ENCODE measurements at places on chromosomes 6 and 20.

- DNase-seq: no peak
Measured at GRCh38 chr20:24915440-24915839, 33.6 kb upstream of the CST7 start.

DNA sequence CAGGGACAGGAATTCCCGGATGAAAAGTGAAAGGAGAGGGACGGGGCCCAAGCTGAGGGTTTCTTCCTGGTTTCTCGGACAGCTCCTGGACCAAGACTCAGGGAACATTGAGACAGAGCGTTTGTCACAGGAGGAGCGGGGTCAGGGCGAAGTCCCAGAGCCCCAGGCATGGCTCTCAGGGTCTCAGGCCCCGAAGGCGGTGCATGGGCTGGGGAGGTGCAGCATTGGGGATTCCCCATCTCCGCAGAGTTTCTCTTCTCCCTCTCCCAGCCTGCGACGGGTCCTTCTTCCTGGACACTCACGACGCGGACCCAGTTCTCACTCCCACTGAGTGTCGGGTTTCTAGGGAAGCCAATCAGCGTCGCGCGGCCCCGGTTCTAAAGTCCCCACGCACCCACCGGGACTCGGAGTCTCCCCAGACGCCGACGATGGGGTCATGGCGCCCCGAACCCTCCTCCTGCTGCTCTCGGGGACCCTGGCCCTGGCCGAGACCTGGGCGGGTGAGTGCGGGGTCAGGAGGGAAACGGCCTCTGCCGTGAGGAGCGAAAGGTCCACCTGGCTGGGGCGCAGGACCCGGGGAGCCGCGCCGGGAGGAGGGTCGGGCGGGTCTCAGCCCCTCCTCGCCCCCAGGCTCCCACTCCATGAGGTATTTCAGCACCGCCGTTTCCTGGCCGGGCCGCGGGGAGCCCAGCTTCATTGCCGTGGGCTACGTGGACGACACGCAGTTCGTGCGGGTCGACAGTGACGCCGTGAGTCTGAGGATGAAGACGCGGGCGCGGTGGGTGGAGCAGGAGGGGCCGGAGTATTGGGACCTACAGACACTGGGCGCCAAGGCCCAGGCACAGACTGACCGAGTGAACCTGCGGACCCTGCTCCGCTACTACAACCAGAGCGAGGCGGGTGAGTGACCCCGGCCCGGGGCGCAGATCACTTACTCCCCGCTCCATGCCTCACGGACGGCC lies 54.6 kb upstream of the POLR1H start:
- no peak for DNase-seq

DNA sequence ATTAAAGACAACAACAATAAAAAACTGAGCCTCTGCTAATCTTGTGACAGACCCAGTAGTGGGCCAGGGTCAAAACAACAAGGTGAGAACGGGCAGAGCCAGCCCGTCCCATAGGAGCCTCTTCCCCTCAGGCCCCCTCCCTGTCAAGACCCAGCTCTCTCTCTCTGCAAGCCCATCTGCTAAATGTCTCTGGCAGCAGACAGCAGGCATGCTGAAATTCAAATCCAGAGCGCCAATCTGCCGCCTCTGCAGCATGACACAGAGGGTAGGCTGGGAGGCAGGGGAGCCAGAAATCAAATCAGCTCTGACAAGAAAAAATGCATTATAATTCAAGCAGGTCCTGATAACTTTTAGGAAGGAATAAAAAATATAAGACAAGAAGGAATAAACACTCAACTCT lies 26.3 kb downstream of the METTL24 start:
- no peak for DNase-seq

GRCh38 chr20:22499515-22500166 lies 84.7 kb downstream of the FOXA2 start:
- DNase-seq: no peak

DNA sequence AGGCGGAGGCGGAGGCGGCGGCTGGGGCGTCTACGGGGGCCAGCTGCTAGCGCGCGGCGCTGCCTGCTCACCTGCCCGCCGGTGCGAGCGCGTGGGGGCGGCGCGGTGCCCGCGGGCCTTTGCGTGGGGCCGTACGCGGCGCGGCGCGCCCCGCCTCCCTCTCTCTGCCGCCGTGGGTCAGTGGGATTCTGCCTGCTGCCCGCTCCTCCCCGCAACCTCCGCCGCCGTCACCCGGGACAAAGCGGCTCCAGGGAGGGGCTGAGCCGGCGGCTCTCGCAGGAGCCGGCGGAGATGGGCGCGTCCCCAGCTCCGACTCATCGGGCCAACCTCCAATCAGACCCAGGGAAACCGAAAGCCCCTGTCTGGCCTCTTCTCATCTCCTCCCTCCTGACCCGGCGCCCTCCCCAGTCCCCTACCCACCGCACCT lies at the start of gene RCAN2:
TSS of gene RCAN2 (minus strand) at position 249 of the 427 bp plus-strand sequence.
- peak; percentile 61 for DNase-seq

- DNase-seq: no peak
Measured at GRCh38 chr20:35216541-35216940, 9.9 kb upstream of the MMP24 start.

DNA sequence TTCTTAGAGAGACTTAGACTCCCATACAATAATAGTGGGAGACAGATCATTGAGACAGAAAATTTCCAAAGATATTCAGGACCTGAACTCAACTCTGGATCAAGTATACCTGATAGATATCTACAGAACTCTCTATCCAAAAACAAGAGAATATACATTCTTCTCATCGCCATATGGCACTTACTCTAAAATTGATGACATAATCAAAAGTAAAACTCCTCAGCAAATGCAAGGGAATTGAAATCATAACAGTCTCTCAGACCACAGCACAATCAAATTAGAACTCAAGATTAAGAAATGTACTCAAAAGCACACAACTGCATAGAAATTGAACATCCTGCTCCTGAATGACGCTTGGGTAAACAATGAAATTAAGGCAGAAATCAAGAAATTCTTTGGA lies 28.7 kb downstream of the PERP start:
- DNase-seq: no peak

- peak; percentile 30 for DNase-seq
Measured at GRCh38 chr6:73418081-73418741, 23.6 kb downstream of the DDX43 start.

- peak; percentile 18 for DNase-seq
Measured at GRCh38 chr20:46023999-46024398, 5.0 kb upstream of the SLC12A5 start.

GRCh38 chr6:52539607-52540006 lies 37.3 kb downstream of the TRAM2 start:
- peak; percentile 88 for DNase-seq

DNA sequence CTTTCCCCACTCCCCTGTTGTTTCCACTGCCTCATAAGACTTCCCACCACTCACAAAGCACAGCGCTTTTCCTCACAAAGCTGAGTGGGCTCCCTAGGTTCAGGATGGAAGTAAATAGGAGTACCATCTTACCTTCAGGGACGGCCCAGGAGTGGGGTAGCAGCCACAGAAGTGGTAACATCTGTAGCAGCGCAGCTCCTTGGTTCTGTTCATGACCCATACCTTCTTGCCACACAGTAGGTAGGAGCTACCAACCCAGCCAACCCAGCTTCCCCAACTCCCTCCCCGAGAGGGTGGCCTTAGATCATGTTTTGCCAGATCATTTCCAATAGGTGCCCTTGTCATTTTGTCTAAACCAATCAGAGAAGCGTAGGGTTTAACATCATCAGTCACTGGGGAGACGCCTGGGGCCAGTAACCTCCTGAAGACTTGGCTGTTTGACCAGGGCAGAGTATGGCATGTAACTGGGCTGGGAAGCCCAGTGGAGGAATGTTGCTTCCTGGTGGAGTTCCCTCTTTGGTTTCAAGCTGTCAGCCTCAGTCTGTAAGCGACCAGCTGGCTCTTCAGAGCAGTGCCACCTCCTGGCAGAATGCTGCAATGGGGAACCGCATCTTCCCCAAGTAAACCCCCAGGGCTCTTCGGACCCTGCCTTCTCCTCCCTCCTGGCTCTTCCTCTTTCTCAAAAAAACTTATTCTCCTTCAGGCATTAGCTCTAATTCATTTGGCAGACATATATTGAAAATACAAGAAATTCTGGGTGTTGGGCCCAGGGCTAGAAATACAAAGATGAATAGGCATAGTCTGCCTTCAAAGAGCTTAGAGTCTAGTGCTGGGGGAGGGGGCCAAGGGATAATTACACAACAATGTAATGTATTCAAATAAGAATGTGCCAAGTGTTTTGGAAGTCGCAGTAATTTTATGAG lies at the start of gene HLA-DMA:
TSS of gene HLA-DMA (minus strand) at position 281 of the 923 bp plus-strand sequence. CDS start at position 220, 61 bp downstream.
- peak; percentile 97 for DNase-seq

GRCh38 chr6:131036601-131037000 lies 26.4 kb downstream of the EPB41L2 start:
- DNase-seq: no peak

GRCh38 chr6:48037946-48038345 lies 73.1 kb downstream of the PTCHD4 start:
- no peak for DNase-seq

- peak; percentile 22 for DNase-seq
Measured at GRCh38 chr20:33401921-33402369, 626 bp upstream of the CDK5RAP1 start.

- no peak for DNase-seq
Measured at GRCh38 chr6:98041921-98042320, 758.9 kb upstream of the MMS22L start.

DNA sequence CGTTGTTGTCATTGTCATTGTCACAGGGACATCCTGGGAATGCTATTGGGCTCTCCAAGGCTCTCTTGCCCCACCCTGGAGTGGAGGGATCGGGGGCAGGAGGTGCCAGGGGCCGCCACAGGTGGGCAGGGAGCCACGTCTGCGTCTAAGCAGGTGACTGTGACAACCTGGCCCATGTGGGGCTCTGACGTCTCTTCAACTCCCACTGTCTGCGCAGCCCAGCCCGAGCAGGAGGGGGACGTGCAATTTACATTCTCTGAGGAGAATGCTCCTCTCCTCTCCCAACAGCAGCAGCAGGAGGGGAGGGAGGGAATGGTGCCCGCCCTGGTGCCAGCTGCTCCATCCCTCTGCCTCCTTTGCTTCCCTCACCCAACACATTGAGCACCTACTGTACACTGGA lies 50.1 kb downstream of the GRM4 start:
- no peak for DNase-seq

DNA sequence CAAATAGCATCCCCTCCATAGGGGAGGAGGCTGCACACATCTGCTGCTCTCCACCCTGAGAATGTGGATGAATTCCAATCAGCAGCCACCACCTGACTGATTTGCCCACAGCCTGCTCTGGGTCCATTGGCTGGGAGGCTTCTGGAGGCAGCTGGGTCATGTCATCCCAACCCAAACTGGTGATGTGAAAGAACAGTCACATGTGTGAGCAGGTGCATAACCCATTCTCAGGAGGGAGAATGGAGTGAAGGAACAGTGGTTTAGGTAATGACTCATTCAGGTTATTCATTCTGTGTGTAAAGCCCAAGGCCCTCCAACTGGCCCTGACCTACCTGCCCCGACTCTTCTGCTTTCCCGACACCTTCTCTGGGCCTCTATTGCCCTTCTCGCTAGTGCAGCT lies 90.9 kb upstream of the GCM1 start:
- no peak for DNase-seq

DNA sequence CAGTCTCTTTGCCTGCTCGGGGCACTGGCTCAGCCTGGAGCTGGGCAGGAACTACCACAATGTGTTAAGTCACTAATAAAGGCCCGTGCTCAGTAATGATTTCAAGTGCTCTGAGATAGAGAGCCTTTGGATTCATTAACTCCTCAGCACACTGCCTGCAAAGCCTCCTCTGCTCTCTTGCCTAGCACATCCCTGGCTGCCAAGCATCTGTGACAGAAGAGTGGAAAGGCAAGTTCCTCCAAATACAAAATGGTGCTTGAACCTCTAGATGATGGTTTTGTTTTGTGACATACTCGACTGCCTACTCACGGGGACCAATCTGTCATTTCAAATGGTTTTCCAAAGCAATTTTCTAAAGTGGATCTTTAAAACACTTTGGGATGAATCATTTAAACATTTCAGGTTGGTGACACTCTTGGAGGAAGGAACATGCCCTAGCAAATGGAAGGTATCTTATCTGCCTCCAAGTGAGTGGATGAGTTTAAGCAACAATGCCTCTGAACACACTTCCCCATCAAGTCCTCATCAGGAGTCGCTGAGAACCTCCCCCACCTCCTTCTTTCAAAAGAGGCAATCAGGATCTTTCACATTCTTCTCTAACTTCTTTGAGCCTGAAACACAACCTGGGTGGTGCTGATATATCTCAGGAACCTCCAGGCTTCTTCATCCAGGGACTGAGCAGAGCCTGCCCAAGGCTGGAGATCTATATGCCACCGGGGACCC lies 35.8 kb downstream of the METTL24 start:
- DNase-seq: no peak

DNA sequence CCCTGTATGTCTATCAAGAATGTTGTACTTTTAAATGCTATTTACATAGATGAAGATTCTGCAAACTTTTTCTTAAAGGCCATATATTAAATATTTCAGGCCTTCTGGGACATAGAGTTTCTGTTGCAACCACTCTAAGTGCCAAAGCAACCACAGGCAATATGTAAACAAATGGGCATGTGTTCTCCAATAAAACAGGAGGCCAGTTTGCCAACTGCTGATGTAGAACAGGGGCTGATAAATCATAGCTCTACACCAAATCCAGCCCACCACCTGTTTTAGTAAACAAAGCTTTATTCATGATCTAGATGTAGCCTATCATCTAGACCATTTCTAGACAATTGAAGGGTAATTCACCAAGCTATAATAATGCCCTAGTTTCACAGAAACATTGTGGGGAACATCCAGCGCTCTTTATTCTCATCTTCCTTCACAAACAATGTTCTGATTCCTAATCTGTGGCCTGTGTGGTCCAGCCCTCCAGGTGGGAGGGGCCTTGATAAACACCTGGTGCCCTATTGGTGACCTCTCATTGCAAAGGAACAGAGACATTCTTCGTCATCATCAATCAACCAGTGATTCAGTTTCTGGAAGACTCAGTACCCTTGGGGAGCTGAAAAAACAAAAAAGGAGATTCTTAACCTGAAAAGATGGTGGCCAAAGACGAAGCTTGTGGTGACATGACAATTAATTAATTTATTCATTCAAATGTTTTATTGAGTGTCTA lies 80.2 kb downstream of the PREP start:
- DNase-seq: no peak

- DNase-seq: no peak
Measured at GRCh38 chr6:18004256-18004985, 17.0 kb upstream of the KIF13A start.

- DNase-seq: no peak
Measured at GRCh38 chr6:73644030-73644429, 9.8 kb downstream of the SLC17A5 start.

DNA sequence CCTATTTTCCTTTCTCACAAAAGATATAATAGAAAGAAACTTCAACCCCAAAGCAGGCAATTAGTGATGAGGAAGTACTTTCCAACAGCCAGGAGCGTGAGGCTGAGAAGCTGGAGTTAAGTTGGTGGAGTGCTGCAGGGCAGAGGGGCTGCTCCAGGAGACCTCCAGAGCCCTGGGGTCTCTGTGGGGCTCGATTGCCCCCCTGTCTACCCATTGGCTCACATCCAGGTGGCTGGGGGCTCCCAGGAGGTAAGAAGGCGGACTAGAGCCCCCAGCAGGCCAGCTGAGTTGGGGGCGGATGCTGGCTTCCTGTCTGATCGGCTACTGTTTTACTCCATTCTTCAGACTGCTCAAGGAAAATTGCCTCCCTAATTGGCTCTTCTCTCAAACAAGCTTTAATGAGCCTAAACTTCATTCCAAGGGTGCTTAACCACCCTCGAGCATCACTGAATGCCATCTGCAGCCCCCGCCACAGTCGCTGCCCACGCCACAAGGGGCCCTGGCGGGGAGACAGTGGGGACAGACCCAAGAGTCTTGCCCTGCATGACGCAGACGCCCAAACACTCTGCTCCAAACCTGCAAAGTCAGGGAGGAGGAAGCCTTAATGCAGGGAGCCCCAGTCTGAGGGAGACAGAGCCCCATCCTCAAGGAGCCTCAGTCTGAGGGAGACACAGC lies 78.6 kb downstream of the MDGA1 start:
- DNase-seq: no peak
